ENCODE measurements at places on chromosomes 7 and 10.

- no peak for DNase-seq
Measured at GRCh38 chr10:44627591-44628354, 242.9 kb upstream of the CXCL12 start.

DNA sequence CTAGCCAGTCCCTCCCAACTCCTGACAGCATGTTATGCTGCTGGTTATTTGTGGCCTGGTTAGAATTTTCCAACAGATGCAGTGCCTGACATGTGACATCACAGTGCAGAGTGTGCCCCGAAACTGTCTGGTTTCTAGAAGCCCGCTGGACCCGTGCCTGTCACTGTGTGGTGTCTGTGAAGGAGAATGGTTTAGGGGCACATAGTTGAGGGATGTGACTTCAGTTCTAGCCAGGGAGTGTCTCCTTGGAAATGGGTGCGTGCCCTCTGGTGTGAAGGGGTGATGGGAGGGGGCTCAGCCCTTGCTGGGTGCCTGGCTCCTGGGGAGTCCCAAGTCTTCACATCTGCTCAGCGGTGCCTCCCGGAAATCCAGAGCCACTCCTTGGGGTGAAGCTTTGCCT, 303.6 kb downstream of the GLRX3 start:
- no peak for DNase-seq

- peak; percentile 6 for DNase-seq
Measured at GRCh38 chr10:52216852-52217251, 97.2 kb upstream of the DKK1 start.

DNA sequence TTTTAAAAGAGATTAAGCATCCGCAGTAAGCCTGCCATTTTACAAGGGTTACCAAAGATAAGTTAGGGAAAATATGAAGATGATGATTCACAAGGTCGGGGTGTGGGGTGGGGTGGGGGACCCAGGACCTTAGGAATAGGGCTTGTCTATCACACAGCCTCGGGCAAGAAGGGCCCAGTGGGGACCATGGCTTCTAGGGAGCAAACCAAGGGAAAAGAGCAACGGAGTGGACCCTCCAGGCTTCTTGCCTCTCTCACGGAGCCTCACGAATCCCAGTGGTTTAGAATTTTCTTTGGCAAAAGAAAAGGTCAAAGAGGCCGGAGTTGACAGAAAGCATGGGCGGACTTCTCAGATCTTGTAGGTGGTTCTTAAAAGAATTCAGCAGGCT, 1.3 kb downstream of the PRKCQ start:
- peak; percentile 37 for DNase-seq

- DNase-seq = no peak
Measured at GRCh38 chr10:97149079-97149531, 36.7 kb downstream of the SLIT1 start.

GRCh38 chr7:146902728-146903127, 786.1 kb downstream of the CNTNAP2 start:
- no peak for DNase-seq

GRCh38 chr10:129956876-129957673, 7.0 kb downstream of the EBF3 start:
- DNase-seq = no peak

DNA sequence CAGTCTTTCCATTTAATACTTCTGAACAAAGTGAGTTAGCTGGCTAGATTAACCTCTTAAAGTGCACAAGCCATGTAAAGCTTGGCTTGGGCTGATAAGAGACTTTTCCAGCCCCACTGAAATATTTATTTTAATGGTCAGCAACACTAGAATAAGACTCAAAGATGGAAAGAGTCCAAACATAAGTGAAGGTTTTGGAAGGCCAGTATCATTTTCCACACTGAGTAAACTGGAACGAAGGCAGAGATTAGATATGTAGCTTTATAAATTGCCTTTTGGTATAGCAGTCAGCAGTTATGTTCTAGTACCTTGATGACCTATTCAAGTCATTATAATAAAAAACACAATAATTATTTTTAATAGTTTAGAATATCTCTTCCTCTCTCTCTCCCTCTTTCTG, 102.2 kb downstream of the HDAC9 start:
- no peak for DNase-seq

DNA sequence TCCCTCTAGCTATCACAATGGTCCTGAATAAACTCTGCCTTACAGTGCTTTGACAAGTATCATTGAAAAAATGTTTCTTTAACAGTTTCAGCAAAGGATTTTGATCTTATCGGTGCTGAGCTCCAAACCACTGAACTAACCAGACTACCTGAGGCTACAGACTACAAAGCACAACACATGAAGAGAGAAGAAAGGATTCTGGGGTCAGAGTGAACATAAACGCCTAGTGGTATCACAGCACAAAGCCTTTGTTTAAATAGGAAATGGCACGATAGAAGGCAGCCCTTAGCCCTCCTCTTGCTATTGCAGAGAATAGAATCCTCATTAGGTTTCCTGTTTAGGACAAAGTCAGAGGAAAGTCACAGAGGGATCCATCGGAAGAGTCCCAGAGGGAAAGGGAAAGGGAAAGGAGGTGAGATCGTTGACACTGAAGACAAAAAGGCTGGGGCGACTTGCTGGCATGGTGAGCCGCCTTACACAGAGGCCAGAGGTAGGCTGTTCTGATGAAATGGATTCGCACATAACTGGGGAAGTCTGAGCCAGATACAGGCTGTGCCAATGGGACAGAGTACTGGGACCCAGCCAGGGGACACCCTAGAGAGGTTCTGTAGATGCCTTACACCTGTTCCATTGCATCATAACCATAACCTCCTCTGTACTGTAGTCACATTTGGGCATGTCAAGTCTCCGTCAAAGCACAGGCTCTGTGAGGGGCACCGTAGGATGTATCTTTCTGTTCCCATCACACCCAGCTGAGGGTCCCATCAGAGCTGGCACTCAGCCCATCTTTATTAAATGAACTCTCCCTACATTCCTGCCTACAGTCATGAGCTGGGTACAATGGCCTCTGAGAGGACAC, 71.5 kb downstream of the XPNPEP1 start:
- DNase-seq = no peak

- DNase-seq = no peak
Measured at GRCh38 chr10:100655760-100656421, 89.5 kb upstream of the PAX2 start.

DNA sequence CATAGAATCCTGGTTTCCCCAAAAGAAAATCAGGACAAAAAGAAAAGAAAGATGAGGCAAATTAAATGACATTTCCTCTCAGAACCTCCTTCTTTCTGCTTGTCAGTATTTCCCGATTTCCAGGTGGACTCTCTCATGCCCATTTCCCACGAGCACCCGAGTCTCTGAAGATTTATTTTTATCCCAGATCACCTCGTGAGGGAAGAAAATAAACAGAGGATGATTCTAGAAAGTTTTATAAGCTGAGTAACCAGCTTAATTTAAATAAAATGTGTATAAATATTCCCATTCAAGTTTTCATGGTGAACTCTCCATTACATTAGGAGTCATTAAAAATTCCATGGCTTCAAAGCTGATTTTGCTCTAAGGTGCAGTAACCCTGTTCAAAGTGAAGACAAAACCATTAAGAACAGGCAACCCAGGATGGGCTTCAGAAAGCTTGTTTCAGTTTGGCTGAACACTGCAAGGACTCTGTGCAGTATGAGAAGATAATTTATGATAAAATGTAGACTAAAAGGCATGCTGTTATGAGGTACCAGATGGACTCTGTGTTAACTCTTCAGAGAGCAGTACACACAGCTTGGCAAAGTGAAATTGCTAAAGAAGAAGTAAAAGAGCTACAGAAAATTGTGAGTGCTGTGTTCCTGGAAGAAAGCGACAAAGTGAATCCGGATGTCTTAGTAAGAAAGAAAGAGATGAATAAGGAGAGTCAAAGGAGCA, 521.3 kb upstream of the LRRN3 start:
- DNase-seq = no peak

DNA sequence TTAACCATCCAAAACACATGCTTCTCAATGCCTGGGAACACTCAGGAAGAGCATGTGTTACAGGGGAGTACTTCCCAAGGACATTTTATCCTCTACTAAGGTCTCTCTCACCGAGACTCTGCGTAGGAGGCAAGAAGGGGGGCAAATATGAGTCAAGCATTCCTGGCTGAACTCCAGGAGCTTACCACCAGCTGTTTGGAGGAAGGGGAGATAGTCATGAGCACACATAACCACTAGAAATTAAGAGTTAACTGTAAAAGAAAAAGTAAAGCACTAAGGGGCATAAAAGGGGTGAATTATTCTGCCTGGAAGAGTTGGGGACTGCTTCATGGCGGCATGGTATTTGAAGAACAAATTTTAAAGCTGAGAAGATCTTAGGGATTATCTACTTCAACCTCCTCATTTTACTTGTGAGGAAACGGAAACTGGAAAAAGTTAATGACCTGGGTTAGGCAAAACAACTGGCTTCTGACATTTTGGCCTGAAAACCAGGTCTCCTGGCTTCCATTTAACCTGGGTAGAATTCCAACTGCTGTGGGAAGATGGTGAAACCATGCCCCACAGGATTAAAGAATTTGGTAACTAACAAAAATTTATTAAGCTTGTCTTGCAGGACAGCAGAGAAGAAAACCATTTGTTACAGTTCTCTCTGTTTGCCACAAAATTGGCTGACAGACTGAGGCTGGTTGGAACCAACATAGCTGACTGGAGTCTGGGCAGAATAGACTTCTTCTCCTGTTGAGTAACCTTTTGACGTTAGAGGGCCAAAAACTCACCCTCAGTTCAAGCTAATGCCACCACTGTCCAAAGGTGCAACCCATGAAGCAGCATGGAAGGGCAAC, 85.5 kb downstream of the SLC25A13 start:
- peak; percentile 88 for DNase-seq

GRCh38 chr10:48449501-48450232, 143.2 kb downstream of the MAPK8 start:
- no peak for DNase-seq

DNA sequence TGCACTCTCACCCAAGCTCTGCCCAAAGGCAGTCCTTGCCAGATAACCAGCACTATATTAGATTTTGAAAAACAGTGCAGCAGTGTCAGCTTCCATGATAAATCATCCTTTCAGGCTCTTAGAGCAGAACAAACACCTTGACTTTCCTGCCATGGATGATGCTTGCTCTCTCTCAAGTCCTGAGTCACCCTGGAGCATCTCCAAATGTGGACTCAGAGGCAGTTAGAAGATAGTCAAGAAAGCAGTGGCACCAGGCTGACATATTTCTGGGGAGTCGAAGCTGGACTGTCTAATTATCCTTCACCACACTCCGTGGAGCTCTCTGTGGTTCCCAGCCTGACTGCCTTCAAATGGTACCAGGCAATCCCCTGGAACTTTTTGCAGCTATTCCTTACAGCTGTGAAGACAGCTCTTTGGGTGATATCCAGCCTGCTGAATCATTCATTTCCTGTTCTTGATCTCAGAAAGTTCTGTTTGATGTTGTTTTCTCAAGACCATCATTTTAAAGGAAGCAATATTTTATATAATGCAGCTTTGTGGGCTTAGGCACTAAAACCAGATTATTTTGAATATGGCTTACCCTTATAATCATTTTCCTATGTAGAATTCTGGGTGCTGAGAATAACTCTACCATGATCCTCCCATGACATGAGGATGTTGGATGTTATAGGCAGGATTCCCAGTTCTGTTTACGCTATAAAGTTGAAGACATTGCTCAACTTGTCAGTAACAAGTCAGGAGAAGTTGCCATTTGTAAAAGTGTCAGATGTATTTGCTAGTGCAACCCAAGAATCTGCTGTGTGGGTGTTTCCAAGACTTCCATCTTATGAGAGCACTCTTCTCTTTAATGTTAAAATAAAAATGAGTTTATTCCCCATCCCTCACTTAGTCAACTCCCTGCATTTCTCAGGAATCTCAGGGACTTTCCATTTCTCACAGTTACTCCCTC, 233.8 kb downstream of the C7orf25 start:
- DNase-seq = no peak

GRCh38 chr10:83734278-83734677, 405.0 kb upstream of the GHITM start:
- DNase-seq = no peak

DNA sequence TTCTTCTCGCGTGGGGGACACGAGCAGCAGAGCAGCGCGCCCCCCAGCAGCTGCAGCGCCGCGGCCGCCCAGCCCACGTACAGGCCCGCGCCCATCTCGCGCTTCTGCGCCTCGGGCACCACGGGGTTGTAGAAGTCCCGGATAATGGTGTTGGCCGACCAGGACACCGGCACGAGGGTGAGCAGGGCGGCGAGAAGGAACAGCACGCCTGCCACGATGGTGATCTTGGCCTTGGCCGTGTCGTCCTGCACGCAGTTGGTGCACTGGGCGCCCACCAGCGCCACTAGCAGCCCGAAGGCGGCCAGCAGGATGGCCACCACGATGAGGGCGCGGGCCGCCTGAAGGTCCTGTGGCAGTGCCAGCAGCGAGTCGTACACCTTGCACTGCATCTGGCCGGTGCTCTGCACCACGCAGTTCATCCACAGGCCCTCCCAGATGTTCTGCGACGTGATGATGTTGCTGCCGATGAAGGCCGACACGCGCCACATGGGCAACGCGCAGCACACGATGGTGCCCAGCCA, 529 bp downstream of the CLDN3 start:
- DNase-seq = no peak

DNA sequence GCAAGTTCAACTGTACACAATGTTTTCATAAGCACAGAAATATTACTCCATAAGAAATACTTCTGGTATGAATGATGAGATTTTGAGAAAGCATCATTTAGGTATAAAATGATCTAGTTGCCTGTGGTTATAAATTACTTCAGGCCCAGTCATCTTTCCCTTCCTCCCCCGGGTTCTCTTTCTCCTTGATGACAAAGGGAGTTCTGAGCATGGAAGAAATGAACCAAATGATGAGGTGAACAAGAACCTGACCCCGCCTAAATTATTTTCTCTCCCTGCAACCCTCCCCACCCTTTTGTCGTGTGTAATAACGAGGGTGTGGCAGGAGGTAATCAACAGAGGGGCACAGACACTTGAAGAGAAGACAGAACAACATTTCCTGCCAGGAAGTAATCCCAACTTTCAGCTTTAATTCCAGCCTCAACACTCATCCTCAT, 319.6 kb upstream of the SP8 start:
- DNase-seq = no peak

- no peak for DNase-seq
Measured at GRCh38 chr10:102421507-102421756, 796 bp downstream of the FBXL15 start.

- DNase-seq = peak; percentile 67
Measured at GRCh38 chr10:7121154-7121797, 289.6 kb downstream of the SFMBT2 start.

DNA sequence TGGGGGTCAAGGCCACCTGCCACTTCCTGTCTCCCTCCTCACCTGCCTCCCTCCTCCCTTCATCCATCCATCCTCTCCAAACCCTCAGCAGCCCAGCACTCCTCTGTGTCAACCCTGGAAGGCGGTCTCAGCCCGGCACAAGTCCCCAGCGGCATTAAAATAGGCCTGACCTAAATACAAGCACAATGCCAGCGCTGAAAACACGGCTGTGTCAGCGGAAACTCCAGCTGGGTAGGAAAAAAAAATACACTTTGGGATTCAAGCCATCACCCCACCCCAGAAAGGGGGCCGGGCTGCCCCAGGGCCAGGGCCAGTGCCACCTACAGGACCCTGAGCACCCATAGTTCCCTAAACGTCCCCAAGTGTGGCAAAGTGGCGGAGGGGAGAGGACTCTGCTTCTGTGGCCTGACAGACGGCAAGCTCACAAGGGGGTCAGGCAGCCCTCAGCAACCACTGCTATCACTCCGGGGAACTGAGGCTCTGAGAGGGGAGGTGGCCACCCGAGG, 22.7 kb upstream of the GTF2IRD1 start:
- DNase-seq = no peak

Measured in hematopoietic multipotent progenitor cell treated with erythropoietin and hydrocortisone succinate and interleukin-3 and kit ligand, for 8 days (in vitro differentiated cells).